Eye (tissue), 1 donor: ENCODE measurements at places on chromosomes 3 and 15.

DNA sequence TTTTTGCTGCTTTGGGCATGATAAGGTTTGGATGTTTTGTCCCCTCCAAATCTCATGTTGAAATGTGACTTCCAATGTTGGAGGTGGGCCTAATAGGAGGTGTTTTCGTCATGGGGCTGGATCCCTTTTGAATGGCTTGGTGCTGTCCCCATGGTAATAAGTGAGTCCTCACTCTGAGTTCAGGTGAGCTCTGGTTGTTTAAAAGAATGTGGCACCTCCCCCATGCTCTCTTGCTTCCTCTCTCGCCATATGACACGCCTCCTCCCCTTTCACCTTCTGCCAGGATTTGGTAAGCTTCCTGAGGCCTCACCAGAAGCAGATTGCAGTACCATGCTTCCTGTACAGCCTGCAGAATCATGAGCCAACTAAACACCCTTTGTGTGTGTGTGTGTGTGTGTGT is 255.5 kb downstream of the EPHB1 start:
- DNase-seq = no peak

DNA sequence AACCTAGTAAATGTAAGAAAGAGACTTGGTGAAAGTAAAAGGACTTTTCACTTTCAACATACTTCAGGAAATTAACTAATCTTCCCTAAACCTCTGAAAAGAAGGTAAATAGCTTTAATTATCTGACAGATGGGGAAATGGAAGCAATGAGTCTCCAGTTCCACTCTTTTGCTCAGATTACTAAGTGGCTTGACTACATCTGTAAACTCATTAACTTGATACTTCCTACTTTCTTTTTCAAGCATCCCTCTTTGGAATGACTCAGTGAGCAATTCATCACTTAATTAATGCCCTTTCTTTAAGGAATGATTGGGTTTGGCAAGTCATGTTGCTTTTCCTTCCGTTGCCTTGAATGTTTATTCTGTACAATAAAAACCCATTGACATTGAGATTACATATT is 234.2 kb downstream of the GRM7 start:
- DNase-seq = peak; percentile 38

GRCh38 chr15:37516621-37517020 is 416.3 kb upstream of the MEIS2 start:
- peak; percentile 26 for DNase-seq

GRCh38 chr3:52839892-52840545 is 5.2 kb upstream of the MUSTN1 start:
- no peak for DNase-seq

GRCh38 chr15:51647128-51647562 is 24.6 kb upstream of the DMXL2 start:
- DNase-seq = peak; percentile 73

GRCh38 chr3:87090631-87091030 is 99.7 kb upstream of the VGLL3 start:
- DNase-seq = peak; percentile 38

GRCh38 chr3:117610156-117610555 is 900.6 kb downstream of the TUSC7 start:
- DNase-seq = no peak

GRCh38 chr3:25818335-25818734 is 28.4 kb downstream of the OXSM start:
- no peak for DNase-seq

DNA sequence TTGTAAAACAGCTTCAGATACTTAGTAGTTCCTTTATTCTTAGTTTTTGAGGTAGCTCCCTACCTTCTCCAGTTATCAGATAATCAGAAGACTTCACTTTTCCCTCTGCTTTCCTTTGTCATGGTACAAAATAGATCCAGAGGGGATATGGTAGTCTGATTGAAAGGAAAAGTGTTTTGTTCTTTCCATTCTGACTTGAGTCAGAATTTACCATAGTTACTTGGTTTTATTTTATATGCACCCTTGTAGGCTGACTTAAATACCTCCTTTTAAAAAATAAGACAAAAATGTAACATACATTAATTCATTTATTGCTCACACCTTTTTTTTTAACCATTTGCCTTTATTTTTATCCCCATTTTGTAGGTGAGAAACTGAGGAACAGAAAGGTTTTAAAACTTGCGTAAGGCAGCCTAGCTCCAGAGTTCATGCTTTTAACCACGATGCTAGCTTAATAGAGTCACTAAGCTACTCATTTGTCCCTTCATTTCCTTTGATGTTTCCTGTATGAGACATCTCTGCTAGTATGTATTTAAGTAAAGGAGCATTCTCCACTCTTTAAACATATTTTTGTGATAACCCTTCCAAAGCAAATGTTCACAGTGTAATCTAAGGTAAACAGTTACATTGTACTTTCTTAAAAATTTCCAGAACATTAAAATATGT is 187.5 kb downstream of the KLHL25 start:
- no peak for DNase-seq

- peak; percentile 64 for DNase-seq
These were observed 888.4 kb downstream of the ROBO1 start for GRCh38 chr3:78879295-78879860.

- peak; percentile 75 for DNase-seq
These were observed 1.8 kb downstream of the HES1 start for GRCh38 chr3:194137506-194138474.

DNA sequence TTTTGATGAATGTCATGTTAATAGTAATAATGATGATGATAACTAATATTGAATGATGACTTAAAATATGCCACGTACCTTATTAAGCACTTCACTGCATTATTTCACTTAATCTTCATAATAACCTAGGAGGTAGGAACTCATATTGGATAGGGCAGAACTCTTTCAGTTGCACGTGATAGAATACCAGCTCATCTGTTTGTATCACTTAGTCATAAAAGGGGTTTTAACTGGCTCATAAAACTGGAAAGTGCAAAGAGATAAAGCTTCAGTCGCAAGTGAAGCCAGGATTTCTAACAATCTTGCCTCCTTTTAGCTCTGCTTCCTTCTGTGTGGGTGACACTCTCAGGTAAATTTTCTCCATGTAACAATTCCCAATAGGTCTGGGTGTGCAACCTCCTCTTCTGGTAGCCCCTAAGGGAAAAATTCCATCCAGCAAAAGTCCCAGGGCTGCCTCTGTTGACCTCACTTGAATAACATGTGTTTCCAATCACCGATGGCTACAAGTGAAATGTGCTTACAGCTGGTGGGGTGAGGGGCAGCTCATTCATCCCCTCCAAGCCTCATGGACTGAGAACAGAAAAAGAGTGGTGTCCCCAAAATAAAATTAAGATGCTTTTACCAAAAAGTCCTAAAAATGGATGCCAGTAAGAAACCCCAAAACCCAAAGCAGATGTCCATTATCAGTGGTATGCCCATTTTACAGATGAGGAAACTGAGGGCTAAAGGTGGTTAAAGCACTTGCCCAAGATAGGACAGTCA is 9.3 kb downstream of the GXYLT2 start:
- no peak for DNase-seq

- DNase-seq = no peak
These were observed 37.5 kb upstream of the CHST2 start for GRCh38 chr3:143081844-143082778.

GRCh38 chr3:130661140-130661891 is 85.3 kb downstream of the PIK3R4 start:
- no peak for DNase-seq

DNA sequence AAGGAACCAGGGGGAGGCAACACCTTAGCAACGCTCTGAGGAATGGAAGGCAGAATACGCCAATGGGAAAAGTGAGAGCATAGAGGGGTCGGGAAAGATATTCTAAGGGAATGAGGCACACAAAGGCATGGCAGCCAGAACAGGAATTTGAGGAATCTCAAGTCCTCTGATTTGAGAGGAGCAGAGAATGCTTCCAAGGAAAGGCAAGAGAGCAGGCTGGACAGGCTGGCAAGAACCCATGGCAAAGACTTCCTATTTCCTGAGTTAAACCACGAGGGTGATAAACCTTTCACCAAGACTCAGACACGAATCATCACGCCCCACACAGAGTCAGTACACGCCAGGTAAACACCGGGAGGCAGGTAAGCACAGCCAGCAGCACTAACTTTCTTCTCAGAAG is 109.8 kb downstream of the IGF2BP2 start:
- DNase-seq = no peak

DNA sequence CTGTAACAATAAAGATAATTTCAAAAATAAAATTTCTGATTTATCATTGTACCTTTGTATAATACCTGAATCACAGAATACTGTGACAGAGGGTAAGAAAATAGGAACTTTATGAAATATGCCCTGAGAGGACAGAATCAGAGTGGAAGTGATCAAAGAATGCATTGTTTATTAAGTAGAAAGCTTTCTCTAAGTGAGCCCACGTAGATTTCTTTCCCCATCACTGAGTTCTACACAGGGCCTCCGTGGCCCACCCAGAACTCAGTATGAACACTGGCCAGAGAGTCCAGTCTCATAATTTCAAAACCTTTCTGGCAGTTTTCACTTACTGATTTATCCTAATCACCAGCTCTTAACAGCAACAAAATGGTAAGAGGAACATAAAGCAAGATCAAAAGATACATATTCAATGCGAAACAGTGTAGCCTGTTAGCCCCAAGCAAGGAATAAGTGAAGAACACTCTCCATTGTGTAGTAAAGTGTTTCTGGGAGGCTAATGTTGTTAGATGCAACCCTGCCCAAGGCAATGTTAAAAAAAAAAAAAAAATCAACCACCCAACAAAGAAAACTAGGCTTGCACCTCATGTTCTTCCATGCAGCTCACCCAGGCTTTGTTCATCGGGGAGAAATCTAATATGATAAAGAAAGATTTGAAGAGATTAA is 341.3 kb downstream of the LSAMP start:
- DNase-seq = peak; percentile 39

GRCh38 chr15:74817370-74817737 is 4.7 kb downstream of the LMAN1L start:
- peak; percentile 51 for DNase-seq

- DNase-seq = no peak
These were observed 125.1 kb downstream of the SHQ1 start for GRCh38 chr3:72722930-72723726.

GRCh38 chr15:96728591-96728990 is 398.1 kb downstream of the NR2F2 start:
- no peak for DNase-seq

- DNase-seq = no peak
These were observed 44.5 kb downstream of the TMEM44 start for GRCh38 chr3:194588741-194589140.

DNA sequence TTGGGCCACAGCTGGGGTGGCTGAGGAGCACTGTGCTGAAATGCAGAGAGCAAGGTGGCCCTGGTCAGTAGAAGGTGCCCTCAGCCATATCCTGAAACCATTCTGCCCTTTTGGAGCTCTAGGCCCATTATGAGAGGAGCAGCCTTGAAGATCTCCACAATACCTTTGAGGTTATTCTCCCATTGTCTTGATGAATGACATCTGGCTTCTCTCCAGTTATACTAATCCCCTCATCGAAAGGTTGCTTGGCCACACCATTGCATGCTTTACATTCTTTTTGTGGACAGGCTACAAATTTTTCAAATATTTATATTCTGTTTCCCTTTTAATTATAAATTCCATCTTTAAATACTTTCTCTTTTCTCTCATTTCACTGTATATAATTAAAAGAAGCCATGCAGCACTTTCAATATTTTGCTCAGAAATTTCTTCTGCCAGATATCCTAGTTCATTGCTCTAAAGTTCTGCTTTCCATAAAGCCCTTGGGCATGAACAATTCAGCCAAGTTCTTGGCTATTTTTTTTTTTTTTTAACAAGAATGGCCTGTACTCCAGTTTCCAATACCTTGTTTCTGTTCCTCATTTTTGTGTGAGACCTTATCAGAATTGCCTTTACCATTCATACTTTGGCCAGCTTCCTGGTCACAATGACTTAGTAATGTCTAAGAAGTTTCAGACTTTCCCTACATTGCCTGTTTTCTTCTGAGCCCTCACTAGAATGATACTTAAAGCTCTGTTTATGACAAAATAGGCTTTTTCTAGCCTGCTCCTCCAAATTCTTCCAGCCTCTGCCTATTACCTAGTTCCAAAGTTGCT is 138.9 kb upstream of the SGO1 start:
- DNase-seq = no peak

- no peak for DNase-seq
These were observed 171.9 kb downstream of the FMN1 start for GRCh38 chr15:33022629-33023028.

GRCh38 chr15:68710536-68710935 is 110.2 kb downstream of the ANP32A start:
- DNase-seq = no peak

- DNase-seq = no peak
These were observed 276.2 kb upstream of the CTNNB1 start for GRCh38 chr3:40923143-40923542.

DNA sequence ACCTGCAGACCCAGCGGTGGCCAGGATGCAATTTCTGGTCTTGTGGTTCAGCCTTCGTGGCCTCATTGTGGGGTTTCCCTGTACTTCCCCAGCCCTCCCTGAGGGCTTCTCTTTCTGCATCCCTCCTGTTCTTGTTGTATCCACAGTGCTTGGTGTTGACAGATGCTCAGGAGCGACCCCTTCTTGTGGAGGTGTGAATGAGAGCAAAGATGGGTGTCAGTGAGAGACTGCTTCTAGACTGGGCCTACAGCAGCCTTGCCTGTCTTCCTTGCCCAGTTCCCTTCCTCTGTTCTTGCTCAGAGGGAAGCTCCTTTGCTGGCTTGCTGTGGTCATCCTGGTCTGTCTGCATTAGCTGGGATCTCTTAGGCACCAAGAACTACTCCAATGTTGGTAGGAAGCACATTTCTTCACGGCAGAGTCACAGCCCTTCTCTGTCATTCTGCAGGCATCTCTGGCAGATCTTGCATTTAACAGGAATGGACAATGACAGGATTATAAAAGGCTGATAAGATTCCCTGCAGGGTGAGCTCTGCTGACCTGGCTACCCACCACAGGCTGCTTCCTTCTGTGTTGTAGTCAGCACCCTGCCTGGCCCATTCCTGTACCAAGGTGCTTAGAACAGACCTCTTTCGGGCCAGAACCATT is 317.8 kb upstream of the C2CD4B start:
- DNase-seq = no peak

- DNase-seq = peak; percentile 76
These were observed 130.1 kb upstream of the RARB start for GRCh38 chr3:25297667-25298585.

GRCh38 chr15:74609938-74610301 is 5.7 kb upstream of the CLK3 start:
- no peak for DNase-seq

DNA sequence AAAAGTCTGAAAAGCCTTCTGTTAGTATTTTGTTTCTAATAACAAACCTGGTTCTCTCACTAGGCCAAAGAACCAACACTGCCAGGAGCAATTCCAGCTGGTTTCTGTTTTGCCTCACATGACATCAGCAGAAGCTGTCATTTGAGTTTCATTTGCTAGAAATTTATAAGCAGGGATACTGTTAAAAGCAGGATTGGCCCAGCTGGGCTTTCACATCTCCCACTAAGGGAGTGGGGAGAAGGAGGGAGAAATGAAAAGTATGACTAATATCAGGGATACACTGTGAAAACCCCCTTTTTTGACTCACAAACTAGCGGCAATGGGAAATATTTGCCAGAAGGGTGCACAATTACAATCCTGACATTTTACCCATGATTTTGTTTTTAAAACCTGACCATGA is 5.3 kb downstream of the CCDC80 start:
- peak; percentile 58 for DNase-seq
